Fibroblast of upper back skin (primary cell): ENCODE measurements at places on chromosomes 5 and 9.

GRCh38 chr9:2411459-2412215 is 209.9 kb upstream of the VLDLR start:
- peak; percentile 90 for DNase-seq

DNA sequence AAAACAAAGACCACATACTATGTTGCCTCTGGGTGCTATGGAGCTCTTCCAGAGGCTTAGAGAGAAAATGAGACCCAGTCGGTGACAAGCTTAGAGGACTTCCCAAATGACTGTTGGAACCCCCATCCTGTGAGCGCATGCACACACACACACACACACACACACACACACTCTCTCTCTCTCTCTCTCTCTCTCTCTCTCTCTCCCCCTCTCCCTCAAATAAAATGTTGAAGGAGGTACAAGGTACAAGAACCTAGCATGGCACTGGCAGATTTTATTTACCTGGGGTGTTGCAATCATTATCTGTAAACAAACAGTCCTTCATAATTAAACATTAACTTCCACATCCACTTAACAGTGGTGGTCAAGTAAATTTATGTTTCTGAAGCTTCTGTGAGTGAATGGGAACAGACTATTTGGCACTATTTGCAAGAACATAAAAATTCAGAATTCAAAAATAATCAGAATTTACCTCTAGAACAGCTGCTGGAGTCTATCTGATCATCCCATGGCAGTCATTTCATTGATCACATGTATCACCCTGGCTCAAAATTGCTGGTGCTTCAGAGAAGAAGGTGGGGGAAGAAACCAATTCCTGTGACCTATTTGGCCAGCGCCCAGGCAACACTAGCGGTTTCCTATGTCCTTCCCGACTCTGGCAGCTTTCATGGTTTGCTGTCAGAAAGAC is 24.9 kb downstream of the TRPM3 start:
- DNase-seq = no peak

- peak; percentile 12 for DNase-seq
Measured at GRCh38 chr5:138760448-138761110, 7.4 kb downstream of the CTNNA1 start.

- DNase-seq = no peak
Measured at GRCh38 chr5:138574744-138575193, 432 bp downstream of the HSPA9 start.

DNA sequence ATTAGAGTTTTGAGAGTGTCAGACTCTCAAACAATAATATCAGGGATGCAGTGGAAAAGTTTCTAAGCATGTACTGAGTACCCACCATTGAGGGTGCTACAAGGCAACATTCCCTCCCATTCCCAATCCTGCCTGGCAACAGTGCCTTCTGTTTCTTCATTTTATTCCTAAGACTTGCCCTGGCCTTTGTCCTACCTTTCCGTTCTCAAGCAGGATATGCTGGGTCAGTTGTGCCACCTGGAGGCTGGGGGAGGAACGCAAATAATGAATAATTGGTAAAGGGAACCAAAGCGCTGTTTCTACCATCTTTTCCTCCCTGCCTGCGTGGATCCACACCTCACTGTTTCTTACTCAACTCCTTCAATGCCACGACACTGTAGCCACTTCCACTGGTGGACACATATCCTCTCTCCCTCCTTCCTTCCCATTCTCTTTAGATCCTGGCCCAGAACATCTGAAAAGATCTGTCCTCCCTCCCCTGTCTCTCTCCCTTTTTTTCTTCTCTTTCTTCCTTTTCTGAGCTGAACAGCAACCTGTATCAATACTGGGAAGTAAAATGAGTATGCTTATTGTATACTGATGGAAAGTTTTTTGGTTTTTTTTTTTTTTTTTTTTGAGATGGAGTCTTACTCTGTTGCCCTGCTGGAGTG is 149.5 kb downstream of the C9orf152 start:
- DNase-seq = peak; percentile 53

DNA sequence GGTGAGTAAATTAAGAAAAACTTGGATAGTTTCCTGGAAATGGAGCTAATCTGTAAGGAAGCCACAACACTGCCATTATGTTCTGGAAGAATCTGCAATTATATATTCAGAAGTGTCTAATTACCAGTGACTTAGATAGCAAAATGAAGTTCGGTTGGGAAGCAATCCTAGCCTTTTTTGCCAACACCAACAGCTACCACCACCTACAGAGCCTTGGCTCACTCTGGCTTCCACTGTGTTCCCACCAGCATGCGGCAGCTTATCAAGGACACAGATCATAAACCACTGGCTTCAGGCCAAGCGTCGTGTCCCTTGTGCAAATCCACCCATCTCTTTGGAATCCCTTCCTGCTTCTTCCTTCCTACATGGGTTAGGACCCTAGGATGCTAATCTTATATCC is 118.0 kb upstream of the PCA3 start:
- no peak for DNase-seq
